ENCODE measurements at places on chromosomes 7 and 10.

DNA sequence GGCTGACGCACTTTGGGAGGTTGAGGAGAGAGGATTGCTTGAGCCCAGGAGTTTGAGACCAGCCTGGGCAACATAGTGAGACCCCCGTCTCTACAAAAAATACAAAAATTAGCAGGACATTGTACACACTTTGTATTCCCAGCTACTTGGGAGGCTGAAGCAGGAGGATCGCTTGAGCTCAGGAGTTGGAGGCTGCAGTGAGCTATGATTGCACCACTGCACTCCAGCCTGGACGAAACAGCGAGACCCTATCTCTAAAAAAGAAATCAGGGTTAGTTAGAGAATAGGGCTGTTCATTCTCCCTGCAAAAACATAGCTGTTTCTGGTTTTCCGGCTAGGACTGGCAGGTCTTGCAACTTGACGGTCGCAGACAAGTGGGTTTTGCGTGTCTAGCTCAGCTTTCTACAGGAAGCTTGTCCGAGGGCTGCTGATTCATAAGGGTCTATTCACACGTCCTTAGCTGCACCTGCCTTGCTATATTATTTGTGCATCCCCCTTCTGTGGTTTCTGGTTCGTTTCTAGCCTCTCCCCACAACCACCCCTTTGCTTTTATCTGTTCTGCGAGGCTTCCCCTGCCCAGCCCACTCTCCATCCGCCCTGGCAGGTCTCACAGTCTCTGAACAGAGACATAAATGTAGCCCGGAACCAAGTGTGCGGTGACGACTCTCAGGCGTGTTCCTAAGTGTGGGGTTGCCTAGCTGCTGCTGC, 10.7 kb downstream of the AMZ1 start:
- DNase-seq: no peak

DNA sequence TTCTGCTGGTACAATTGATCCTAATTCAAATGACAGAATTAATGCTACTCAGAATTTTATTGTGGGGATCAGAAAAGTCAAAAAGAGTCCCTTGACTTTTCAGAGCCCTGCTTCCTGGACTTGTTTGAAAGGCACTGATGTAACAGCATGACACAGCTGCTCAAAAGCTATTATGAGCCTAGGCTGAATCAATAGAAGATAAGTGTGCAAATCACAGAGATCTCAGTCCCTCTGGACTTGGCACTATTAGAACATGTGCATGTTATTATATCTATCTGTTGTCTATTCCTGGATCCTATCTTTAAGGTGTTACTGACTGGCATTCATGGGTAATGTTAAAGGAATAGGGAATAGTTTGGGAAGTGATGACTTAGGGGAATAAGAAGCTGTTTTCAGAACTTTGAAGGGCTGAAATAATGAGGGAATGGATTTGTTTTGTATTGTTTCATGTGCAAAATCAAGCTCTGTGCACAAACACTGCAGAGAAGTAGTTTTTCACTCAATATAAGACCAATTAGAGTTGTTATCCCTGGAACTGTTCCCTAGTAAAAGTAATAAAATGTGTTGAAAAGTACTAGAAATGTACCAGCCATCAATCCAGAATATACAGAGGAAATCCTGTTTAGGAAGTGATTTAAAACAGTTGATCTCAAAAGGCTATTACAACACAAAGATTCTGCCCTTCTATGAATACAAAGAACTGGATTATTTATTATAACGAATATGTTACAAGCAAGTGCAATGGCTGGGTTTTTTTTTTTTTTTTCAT, 814.9 kb upstream of the C7orf33 start:
- no peak for DNase-seq

GRCh38 chr10:49114718-49115014, 656 bp downstream of the VSTM4 start:
- no peak for DNase-seq

DNA sequence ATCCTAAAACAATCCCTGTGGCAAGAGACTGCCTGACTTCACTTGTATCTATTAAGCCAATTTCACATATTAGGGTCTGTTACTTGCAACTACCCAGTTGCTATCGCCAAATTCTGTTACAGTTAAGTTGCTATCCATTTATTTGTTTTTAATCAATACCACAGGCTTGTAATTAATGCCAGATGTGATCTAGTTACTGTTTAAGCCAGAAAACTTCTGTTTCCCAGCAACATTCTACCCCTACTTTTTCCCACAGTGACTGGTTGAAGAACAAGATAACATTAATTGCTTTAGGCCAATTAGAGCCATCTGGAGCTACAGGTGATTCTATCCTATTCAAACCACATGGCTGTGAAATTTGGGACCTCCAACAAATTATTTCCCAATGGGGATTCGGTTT, 131.3 kb downstream of the ALOX5 start:
- no peak for DNase-seq

- DNase-seq: no peak
Observed at GRCh38 chr7:150413640-150414081, 34.5 kb downstream of the ZNF775 start.

DNA sequence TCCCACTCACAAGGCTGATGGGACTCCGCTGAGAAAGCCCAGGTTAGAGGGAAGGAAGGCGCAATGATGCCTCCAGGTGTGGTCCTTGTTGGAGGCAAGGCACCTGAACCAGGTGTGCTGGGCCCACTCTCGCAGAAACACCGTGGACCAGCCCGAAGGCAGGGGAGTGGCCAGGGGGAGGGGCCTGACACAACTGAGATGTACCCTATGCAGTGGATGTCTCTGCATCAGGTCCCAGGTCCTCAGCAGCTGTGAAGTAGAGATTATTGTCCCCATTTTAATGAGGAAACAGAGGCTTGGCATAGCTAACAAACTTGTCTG, 32.0 kb downstream of the GBX1 start:
- no peak for DNase-seq

- DNase-seq: no peak
Observed at GRCh38 chr7:103551016-103551415, 105.0 kb upstream of the SLC26A5 start.

DNA sequence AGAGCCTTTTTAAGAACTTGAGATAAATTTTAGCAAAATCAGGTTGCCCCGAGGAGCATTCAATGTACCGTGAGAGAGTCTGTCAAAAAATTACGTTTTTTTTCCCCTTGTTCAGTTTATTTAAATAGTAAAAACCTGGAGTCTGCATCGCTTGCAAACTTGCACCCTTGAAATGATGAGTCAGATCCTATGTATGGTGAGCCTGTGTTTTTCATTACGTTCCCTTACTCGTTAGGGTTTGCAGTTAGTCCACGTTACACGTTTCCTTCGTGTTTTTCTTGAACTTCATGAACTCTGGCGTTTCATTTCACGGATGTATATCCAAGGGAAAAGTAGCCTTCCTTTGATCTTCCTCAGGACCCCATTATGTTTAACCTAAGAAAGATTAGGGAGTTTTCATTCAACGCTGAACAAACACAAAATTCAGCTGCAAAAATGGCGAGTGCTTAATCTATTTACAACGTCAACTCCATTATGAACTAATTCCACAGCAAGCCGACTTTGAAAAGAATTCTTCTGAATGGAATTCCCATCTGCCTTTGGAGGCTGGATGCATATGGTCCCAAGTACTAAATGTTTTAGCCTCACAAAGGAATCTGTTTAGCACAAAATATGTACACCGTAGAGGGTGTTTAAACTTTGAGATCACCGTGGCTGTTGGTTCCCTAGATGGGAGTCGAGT, 182.4 kb downstream of the MYOF start:
- DNase-seq: no peak

- peak; percentile 59 for DNase-seq
Observed at GRCh38 chr7:43465581-43466554, 117.0 kb upstream of the STK17A start.

DNA sequence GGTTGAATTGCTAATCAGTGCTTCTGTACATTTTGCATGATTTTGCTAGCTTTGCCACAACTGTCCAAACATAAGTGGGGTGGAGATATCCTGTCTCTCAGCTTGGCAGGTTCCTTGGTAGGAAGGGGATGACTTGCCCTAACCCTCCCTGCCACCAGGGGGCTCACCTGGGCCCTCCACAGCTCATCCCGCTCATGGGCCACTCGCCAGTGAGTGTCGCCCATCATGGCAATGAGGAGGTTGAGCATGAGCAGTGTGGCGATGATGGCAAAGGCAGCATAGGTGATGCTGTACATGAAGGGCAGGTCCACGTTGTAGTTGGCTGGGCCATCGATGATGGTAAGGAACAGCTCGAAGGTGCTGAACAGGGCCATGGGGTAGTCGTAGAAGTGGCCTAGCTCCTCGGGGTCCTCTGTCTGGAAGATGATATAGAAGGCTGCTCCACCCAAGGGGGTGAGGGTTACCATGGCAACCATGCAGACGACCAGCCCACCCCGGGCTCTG, 12.2 kb downstream of the TRPV6 start:
- DNase-seq: no peak

GRCh38 chr10:11647676-11648075, 36.2 kb upstream of the USP6NL start:
- peak; percentile 18 for DNase-seq

GRCh38 chr7:134954197-134955082, 31.9 kb upstream of the AGBL3 start:
- peak; percentile 25 for DNase-seq

DNA sequence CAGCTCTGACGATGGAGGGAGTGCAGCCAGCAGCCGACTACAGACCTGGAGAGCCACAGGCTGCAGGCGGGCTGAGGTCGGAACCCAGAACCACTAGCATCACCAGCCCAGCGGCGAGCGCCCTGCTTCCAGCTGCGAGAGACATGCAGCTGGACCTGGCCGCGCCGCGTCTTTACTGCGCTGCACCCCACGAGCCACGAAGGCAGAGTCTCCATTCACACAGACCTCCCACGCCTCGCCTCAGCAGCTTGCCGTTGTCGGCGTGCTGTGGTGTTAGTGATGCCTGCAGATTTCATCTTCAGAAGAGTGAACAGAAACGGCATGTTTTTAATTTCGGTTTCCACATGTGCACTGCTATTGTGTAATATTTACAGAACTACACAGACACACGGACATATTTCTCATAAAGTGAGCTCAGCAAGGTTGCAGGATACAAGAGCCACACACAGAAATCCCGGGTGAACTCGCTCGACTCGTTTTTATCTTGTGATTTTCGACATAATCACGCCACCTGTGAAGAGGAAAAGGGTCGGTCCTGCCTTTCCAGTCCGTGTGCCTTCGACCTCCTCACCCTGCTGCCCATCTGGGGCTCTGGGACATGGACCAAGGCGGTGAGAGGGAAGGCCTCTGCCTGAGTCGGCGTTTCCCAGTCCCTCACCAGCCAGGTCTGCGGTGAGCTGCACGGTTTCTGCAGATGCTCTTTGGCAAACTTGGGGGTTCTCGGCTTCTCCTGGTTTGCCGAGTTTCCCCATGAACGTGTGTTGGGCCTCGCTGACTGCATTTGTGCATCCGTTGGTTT, 252.2 kb downstream of the ELFN1 start:
- peak; percentile 30 for DNase-seq

- peak; percentile 98 for DNase-seq
Observed at GRCh38 chr7:46651561-46652088, 730.6 kb upstream of the IGFBP3 start.

DNA sequence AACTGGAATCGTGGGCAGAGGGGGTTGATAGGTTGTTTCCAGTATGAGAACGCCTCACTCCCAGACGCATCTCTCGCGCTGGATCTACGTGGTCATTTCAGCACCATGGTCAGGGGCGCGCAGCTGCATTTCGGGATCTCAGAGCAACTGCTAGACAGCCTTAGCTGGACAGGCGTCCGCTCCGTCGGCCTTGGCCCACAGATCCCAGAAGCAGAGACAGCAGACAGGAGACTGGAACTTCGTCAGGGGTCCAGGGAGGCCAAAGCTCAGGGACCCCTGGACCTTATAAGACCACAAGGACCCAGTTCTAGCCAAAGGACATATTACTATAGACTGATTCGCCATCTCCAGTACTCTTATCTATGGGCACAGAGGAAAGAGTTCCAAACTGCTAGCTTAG, 5.3 kb downstream of the NEUROG3 start:
- DNase-seq: peak; percentile 71

GRCh38 chr7:148265896-148266295, 324.7 kb upstream of the C7orf33 start:
- peak; percentile 25 for DNase-seq

DNA sequence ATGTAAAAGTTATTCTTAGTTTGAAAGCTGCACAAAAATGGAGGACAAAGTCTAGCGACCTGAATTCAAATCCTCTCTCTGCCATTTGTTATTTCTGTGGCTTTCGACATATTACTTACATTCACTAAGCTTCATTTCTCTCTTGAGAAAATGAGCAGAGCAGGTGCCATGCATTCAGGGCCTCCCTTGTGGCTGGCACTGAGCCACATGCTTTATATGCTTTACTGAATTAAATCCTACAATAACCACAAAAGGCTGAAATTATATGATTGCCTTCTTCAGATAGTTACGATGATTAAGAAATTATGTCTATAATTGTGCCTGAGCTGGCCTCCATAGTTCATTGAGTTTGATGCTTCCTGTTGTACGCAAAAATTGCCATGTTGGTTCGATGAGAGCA, 98.7 kb downstream of the NPSR1 start:
- DNase-seq: no peak

DNA sequence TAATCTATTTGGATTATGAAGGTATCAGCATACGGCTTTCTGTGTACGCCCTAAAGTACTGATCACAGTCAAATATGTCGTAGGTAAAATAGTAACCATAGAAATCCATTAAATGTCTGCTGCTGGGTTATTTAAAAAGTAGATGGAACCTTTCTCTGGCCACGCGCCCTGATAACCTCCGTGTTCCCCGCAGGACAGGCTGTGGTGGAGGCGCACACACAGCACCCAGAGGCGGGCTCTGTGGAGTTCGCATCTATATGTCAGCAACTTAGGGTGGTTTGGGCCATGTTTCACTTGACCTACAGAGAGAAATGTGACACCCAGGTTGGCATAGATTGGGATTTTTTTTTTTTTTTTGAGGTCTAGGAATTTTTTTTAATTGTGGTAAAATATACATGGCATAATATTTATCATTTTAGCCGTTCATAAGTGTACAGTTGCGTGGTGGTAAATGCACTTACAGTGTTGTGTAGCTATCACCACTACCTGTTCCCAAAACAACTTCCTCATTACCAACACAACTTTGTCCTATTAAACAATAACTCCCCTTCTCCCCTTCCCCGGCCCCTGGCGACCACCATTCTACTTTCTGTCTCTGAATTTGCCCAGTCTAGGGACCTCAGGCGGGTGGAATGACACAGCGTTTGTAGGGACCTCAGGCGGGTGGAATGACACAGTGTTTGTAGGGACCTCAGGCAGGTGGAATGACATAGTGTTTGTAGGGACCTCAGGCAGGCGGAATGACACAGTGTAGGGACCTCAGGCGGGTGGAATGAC, 15.4 kb downstream of the PPP2R2D start:
- no peak for DNase-seq

- DNase-seq: no peak
Observed at GRCh38 chr10:33165911-33166310, 168.6 kb downstream of the NRP1 start.
